ENCODE measurements at places on chromosomes 5 and 9.

DNA sequence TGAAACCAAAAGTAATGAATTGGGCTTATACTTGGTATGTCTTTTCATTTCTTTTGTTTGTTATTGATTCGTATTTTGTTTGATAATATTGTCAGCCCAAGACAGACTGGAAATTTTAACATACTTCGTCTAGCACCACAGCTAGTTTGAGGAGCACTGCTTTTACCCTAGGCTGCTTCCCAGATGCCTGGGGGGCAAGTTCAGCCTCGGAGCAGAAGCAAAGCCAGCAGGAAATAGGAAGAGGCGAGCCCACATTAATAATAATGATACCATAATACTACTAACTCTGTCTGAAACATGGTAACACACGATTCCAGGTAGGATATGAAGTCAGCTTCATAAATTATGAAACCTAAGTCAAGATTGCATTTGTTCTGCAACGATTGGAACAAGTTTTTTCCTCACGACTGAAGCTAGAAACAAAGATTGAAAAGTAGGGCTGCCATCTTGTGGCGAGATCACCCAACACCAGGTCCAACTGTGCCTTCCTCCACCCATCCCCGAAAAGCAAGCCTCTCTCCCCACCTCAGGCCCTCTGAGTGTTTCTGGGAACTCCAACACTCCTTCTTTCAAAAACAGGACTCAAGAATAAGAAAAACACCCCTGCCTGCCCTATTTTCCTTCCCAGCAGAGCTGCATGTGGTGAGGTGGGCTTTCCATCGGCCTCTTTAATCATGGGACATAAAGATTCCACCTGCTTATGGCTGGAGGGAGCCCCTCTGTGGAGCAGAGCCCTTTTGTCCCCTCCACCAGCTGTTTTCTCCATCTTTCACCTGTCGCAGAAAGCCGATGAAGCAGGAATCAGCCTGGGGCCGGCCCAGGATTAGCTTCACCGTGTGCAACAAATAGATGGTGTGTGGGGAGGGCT, 236.4 kb downstream of the CAAP1 start:
- peak; percentile 31 for DNase-seq

DNA sequence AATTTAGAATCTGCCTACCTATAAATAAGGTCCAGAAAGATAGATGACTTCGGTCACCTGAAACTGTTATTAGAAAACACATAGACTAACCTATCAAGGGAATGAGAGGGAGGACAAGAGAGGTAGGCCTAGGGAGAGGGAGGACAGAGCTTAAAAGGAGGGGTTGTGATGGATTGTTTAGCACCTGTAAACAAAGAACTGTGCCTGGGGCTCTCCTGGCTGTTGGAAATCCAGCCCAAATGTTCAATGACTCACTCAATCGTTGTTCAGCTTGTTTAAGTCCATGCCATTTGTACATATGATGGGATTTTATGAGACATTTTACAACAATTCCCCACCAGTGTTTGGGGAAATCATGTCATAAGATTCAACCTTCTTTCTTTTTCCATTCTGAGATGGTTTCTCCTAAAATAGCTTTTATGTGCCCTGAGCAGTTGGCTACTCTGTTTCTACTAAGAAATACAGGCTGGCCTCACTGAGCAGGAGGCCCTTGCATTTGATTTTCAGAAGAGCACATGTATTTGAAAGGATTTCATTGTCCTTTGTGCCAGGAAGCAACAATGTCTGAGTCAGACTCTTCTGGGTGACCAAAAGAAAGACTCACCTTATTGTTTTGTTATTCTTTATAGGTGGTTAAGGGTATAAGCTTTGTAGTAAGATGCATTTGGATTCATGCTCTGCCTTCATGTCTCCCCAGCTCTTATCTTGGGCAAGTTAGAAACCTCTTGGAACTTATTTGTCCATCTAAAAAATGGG, 48.2 kb upstream of the GPR151 start:
- no peak for DNase-seq

GRCh38 chr5:79898611-79899010, 92.5 kb downstream of the MTX3 start:
- DNase-seq, result peak; percentile 62

GRCh38 chr5:10724781-10725507, 36.1 kb downstream of the DAP start:
- peak; percentile 52 for DNase-seq

DNA sequence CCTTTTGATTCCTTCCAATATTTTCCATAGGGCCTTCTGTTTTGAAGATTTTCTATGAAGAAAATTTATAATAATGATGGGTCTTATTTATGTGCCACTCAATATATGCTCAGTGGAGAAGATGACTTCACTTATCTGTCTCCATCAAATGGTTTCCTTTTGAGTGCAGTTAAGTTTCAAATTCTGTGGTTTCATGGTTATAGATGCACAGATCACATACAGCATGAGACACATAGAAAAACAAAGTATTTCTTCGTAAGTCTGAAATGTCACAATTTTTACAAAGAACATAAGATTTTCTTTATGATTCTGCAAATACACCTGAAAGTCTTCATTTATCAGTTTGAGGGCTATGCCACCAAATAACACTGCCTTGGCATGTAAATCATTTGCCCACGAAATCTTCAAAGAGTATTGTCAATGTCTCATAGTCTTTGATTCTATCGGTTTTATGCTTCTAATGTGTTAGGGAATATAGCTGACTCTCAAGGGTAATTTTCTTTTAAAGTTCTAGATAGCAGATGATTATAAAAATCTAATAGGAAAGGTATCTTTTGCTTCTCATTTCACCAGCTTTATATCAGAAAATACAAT, 14.1 kb downstream of the CFAP95 start:
- DNase-seq, result no peak

DNA sequence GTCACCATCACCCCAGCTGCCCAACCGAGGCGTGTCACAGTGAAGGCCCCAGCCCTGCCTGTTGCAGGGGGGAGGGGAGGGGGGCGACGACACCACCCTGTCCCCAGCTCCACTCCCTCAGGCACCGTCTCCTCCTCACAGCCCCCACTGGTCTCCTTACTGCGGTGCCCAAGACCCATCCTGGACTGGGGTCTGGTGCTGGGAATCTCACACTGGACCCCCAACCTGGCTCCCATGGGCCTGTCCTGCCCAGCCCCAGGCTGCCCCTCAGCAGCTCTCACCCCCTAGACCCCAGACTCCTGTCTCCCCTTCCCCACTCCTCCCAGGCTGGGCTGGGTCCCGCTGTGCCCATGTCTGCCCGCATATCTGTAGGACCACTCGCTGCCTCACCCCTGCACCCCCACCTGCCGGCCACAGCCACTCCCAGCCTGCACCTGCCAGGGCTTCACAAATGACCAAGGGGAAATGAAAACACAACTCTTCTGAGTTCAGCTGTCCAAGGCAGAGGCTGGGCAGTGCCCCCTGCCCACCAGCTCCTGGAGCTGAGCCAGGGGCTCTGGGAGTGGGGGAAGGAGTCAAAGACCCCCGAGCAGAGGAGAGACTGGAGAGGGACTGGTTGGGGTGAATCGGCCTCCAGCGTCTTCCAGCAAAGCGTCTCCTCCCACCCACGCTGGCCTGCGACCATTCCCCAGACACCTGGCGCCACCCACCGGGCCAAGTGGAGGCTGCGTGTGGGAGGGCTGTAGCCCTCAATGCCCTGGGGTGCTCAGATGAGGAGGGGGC, 32.6 kb upstream of the EGFL7 start:
- DNase-seq, result peak; percentile 22

DNA sequence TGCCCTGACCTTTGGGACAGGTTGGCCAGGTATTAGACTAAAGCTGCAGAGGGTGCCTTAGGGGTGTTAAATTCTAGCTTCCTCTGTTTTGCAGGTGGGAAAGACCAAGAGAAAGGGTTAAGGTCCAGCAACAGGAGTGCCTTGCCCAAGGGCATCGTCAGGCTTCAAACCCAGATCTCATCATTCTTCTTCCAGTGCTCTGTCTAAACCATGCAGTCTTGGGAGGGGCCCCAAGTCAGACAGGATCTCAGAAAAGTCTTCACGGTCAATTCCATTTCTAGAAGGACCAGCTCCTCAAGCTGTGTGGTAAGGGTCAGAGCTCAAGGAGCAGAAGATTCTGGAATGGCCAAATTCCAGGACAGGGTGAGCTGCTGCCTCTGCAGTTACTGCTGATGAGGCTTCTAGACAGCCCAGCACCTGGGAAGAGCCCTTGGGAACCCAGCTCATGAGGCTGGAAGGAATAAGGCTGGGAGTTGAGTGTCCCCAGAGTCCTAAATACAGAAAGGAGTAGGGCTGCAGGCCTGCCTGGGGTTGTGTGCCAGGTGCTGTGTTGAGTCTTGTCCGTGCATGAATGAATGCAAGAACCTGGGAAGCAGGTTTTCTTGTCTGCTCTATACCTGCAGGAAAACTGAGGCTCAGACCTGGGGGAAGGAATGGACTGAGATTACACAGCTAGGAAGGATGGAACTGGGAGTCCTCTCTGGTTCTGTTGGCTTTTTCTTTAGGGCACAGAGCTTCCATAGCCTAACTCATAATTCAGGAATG, 69.3 kb downstream of the WWC1 start:
- no peak for DNase-seq

DNA sequence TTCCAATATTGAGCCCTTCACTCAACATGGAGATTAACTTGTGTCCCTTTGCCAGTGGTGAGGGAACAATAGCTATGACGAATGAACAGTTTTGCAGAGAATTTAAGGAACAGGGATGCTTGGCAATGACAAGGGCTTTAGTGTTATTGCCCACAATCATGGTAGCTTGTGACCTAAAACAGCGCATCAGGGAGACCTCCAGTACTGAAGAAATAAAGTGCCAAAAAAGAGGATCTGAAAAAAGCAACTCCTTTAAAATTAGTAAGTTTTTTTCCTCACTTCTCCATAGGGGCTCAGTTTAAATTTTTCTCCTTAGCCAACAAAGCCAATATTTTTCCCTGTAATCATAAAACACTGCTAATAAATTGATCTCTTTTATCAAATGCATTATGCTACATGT, 41.8 kb upstream of the PAM start:
- no peak for DNase-seq

DNA sequence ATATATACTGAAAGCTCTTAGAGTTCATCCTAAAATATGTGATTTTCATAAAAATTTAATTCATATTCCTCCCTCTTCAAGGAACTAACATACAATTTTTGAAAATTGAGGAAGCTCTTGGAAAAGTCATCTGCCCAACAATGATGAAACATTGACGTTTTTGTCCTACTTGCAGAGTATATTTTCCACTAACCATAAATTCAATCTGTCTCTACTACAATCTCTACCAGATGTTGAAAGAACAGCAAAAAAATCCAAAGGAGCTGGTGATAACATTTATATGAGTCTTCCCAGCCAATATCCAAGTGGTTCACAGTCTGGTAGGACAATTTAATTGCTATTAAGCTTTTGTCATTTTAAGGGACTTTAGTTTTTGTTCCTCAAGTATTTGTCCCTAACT, 81.1 kb upstream of the NR3C1 start:
- DNase-seq, result no peak

DNA sequence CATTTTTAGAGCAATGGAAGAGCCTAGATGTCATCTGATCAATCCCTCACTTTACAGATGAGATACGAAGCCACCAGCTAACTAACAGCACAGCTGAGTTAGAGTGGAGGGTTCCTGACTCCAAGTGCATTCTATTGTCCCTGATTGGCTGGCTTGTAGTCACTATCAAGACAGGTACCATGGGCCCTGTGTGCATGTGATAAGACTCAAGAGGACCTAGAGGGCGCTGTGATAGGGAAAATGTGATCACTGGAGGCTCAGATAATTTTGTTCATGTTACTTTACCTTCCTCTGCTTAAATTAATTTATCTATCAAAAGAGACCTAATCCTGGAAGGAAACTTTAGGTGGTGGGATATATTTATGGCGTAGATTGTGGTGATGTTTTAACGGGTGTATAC, 19.5 kb upstream of the SNAPC3 start:
- DNase-seq, result no peak

Measured in fibroblast of upper back skin (primary cell).